Neural progenitor cell (in vitro differentiated cells): ENCODE measurements at places on chromosomes 1 and 21.
A peak's percentile ranks its signal among the peaks of the same experiment; 100 is the strongest.

DNA sequence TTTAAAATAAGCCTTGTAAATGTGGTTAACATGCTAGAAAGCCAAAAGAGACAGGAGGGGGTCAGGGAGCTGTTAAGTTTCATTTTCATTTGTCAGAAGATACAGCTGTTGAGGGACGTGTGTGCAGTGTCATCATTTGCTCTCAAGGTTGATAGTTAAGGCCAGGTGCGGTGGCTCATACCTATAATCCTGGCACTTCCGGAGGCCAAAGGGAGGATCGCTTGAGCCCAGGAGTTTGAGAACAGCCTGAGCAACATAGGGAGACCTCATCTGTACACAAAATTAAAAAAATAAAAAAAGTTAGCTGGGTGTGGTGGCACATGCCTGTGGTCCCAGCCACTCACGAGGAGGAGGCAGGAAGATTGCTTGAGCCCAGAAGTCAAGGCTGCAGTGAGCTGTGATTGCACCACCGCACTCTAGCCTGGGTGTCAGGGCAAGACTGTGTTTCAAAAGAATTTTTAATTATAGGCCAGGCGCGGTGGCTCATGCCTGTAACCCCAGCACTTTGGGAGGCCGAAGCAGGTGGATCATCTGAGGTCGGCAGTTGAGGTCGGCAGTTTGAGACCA lies 22.7 kb downstream of the ZBTB8OS start:
- no peak for DNase-seq

- DNase-seq = no peak
Observed at GRCh38 chr1:95034506-95034905, 38.2 kb downstream of the ALG14 start.

DNA sequence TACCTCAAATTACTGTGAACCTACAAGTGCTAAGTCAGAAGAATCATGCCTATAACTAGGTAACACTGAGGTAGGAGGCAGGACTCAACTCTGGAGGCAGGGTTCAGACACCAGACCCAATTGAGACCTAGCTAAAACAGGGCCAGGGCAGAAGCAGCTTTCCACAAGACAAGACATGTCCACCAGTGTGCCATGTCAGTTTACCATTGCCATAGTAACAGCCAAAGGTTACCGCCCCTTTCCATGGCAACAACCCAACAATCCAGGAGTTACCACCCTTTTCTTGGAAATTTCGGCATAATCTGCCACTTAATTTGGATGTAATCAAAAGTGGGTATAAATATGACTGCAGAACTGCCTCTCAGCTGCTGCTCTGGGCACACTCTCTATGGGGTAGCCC lies 432.3 kb downstream of the DPYD start:
- no peak for DNase-seq

DNA sequence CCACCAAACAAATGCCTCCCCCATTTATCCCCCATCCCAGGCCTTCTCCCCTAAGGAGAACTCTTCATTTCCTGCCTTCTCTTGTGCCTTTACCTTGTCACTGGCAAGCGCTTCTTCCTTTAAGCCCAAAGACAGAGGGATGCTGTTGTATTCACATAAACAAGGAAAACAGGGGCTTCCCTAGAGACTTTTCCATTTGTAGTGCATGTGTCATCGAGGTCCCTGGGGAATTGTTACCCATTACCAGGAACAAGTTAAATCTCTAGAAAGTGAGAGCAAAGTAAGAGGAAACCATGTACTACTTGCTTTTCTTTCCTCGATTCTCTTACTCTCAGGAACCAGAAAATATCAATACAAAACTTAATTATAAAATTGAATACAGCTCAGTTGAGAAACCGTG lies 114.4 kb upstream of the DPT start:
- DNase-seq = no peak

GRCh38 chr21:16709866-16710550 lies 802.8 kb upstream of the CXADR start:
- DNase-seq = peak; percentile 15

DNA sequence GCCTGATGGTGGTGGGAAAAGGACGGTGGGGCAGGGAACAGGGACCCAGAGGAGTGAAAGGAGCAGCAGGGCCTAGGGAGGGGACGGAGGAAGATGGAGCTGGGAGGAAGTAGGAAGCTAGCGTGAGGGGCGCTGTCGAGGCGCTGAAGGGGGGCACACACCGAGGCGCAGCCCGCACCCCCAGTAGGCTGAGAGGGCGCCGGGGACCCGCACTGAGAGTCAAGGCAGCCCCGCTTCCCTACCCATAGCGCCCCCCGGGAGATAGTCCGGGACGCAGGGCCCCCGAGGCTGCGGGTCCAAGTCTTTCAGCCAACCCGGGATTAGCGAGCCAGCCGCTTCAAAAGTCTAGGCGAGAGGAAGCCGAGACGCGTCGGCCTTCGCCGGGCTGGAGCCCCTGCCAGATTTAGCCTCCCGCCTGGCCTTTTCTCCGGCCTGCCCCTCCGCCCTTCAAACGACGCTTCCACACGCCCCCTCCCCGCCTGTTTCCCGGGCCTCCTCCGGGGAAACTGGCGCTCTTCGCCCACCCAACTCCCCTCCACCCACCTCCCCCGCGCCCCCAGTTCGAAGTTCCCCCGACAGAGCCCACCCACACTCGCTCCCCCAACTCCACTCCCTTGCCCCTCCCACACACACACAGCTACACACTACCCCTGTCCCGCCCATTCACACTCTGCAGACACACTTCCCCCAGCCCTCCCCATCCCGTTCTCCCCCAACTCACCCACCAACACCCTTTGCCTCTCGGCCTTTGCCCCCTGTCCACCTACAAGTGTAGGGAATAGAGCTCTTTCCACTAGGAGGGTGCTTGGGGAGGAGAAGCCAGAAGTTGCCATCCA lies 7.8 kb upstream of the PROX1 start:
- DNase-seq = peak; percentile 83

DNA sequence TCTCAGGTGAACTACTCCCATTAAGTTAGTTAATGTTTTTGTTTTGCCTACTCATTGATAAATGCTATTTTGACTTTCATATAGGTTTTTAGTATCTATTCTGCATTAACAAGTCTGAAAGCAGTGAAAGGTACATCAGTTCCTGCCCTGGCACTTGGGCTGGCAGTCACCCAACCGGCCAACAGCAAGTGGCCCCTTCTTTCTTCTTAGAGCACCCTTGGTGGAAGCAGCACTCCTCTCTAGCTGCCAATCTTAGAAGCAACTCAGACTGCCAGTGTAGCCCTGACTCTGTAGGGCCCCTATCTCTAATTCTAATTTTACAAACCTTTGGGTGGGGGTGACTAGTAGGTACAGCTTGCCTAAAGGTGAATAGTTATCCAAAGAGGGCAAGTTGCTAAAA lies 155.7 kb downstream of the FGGY start:
- no peak for DNase-seq

DNA sequence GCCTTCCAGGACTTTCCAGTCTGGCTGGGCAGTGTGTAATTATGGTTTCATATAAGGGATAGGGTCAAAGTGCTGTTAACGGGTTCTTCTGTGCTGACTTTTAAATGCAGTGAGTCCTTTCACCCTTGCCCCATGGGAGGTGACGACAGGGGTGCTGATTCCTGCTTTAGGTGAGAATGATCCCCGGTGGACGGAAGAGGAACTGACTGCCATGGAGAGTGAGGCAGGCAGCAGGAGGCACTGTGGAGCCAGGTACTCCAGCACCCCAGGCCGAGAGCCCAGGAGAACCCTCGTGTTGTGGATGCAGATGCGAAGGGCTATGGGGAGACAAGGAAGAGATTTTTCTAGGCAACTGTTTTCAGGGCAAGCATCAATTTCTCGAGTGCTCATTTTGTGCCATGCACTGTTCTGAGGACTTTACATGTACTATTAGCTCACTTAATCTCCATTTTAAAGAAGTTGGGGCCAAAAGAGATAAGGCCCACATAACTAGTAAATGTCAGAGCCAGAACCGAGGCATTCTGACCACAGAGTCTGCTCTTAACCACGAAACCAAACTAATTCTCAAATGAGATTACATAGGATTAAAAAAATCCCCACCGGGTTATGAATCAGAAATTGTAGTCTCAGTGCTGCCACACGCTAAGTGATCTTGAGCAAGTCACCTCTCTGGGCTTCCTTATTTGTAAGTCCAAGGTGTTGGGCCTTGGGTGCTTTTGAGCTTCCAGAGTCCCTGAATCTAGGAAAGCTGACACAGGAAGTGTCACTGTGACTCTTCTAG lies 28.2 kb downstream of the STPG1 start:
- DNase-seq = peak; percentile 43

- no peak for DNase-seq
Observed at GRCh38 chr1:86951430-86951829, 37.0 kb downstream of the HS2ST1 start.

DNA sequence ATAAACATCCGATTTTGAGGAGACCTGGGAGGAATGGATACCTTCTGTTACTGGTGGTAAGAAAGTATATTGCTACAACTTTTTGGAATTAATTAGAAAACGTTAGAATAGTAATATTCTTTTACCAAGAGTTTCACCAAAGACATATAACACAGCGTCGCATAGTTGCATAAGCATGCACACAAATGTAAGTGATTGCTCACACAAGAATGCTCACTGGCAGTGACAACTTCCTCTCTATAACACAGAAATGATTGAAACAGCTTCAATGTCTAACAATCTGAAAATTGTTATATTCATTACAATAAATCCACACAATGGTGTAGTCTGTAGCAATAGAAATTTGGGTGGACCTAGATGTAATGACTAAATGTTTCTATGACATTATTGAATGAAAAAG lies 998.6 kb downstream of the TTLL7 start:
- no peak for DNase-seq

DNA sequence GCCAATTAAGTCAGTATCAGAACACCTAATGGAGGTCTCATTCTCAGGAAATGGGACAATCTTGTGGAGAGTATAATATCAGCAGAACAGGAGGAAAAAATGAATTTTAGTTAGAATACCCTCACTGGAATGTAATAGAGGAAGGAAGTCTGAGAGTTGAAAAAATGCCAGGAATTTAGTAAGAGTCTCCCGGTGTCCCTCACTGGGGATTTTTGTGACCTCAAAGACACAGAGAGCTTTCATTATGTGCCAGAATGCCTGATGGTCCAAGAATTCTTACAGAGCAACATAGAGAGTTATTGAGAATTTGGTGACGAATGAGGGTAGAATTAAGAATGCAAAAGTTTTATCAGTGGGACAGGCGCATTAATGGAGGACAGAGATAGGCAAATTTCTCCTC lies 443.5 kb upstream of the B3GALT2 start:
- DNase-seq = peak; percentile 15

DNA sequence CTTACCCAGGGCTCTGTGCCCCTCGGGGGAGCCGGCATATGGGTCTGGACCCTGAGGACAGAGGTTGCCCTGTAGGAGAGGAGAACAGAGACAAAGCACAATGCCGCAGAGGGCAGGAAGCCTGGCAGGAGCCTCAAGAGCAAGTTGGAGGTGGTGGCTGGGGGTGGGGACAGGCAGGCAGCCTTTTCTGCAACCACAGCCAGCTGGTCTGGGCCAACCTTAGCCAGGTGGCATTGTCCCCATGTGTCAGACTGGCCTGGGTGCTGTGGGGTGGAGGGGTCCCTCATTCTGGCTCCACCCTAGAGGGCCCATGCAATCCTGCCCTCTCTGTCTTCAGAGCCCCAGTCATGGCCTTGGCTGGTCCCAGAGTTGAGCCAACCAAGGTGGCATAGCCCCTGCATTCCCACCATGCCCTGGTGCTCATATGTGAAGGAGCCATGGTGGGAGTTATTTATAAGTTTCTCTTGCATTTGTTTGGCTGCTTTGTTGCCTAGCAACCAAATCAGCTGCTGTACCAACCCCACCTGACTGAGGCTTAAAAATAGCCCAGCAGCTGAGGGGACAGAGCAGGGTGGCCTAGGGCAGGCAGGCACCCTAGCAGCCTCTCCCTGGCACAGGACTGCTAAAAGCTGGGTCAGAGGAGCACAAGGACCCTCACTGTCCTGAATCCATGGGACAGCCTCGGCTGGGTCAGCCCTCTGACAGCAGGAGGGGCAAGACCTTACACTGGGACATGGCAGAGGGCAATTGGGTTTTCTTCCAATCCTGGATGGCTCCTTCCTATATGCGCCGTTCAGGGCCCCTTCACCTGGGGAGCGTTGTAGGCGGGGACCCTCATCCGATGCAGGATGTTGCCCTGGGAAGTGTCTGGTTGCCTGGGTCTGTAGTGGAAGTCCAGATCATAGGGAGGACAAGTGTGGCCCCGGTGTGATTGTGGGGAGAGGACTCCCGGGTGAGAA lies 19.5 kb downstream of the MAP7D1 start:
- no peak for DNase-seq

GRCh38 chr1:110060034-110060661 lies 10.3 kb downstream of the ALX3 start:
- DNase-seq = peak; percentile 53

GRCh38 chr1:182781841-182782586 lies 7.6 kb upstream of the NPL start:
- DNase-seq = peak; percentile 78

DNA sequence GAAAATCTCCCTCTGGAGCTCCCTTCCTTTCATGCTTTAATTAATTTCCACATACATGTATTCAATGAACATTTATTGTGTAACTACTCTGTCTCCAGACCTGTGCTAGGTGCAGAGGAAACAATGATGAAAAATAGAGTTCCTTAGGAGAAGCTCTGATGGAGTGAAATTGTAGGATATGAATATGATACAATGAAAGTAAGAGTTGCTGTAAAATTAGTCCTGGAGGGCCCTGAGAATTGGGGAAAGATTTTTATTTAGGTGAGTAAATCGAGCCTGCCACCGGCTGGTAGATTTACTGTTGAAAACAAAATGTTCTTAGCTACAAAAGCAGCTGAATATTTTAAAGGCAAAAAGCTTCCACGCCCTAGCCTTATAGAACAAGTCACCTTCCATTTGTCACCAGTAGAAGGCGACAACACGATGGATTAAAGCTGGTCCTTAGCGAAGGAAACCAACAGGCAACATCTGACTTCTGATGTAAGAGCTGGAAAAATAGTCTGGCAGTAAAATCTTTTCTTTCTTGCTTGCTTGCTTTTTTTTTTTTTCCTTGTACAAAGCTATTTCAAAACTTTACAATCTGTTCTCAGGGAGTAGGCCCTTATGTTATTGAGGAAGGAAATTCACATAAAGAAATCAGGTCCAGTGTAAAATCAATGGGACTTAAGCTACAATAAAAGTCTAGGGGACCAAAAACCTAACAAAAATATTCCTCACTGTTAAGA lies 82.0 kb upstream of the ROR1 start:
- peak; percentile 81 for DNase-seq

GRCh38 chr1:57845041-57845440 lies 421.2 kb upstream of the DAB1 start:
- no peak for DNase-seq

- no peak for DNase-seq
Observed at GRCh38 chr1:241839369-241839979, 8.5 kb upstream of the EXO1 start.

DNA sequence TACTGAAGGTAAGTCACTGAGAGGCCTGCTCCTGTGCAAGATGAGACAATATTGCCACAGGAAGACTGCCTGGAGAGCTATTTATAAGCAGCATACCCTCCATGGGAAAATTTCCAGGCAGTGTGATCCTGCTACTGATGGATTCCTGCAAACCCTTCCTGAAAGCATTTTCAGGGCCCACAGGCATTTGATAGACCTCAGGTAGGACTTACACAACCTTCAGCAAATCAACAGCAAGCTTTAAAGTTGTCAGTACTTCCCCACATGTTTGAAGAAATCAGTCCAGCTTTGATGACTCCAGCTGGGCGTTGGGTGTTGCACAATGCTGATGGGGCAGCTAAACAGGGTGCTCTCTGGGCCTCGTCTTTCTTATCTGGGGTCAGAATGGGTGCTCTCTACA lies 108.8 kb downstream of the PLXNA2 start:
- DNase-seq = no peak
